ENCODE measurements at places on chromosomes 6 and 20. TPM values are rescaled to one million over a fixed set of nuclear protein-coding genes. Genes with fewer than 3 reads are reported as not detected.

- peaks cover 14% of the 10 kb centered on the region for H3K4me1 ChIP-seq
- H3K4me3 ChIP-seq, result no peak overlapping the region
- no peaks in the 10 kb centered on the region for H3K36me3 ChIP-seq
These were observed 59.9 kb downstream of the TSHZ2 start for GRCh38 chr20:53032046-53032445.

DNA sequence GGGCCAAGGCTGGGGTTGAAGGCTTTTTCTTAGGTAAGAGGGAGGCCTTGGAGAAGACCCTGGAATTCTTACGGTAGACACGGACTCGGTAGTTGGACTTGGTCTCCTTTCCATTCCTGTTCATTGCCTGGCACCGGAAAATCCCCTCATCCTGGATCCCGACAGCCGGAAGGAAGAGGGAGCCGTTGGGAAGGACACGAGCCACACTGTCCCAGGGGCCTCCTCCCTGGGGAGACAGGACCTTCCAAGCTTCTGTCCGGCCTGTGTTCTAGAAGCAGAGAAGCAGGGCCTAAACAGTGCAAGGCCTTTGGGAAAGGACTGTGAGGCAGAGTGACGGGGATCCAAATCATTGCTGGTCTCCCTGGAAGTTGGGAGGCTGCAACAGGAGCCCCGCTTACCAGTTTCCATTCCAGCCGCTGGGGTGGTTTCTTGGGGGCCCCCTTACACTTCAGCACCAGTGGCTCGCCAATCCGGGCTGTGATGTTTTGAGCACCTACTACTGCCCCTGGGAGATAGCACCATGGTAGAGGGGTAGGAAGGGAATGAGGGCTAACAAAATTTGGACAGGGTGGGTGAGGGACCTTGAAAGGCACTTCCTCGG is 470 bp downstream of the AGER start:
- H3K4me1 ChIP-seq, result peaks cover 9% of the 10 kb centered on the region
- H3K27ac ChIP-seq, result peak overlapping the region; percentile 20
- no peaks in the 10 kb centered on the region for H3K36me3 ChIP-seq
- no peak overlapping the region for H3K4me3 ChIP-seq

The GINM1 gene
- 35.7 TPM for total RNA-seq

GRCh38 chr20:62952373-62952967 is at the start of gene SLC17A9:
SLC17A9 (plus strand) TSS chr20:62952709; CDS start chr20:62952831, 122 bp downstream.
- H3K27ac ChIP-seq, result no peak within 1 kb of the TSS
- DNase-seq, result peak; percentile 79
- peaks cover 6% of the 10 kb centered on the region for H3K27me3 ChIP-seq
- H3K4me3 ChIP-seq, result peak within 1 kb of the TSS; percentile 28

- H3K36me3 ChIP-seq, result no peaks in the 10 kb centered on the region
- DNase-seq, result no peak
- H3K27ac ChIP-seq, result no peak overlapping the region
- H3K27me3 ChIP-seq, result no peaks in the 10 kb centered on the region
These were observed 63.4 kb downstream of the STXBP5 start for GRCh38 chr6:147267658-147268057.

DNA sequence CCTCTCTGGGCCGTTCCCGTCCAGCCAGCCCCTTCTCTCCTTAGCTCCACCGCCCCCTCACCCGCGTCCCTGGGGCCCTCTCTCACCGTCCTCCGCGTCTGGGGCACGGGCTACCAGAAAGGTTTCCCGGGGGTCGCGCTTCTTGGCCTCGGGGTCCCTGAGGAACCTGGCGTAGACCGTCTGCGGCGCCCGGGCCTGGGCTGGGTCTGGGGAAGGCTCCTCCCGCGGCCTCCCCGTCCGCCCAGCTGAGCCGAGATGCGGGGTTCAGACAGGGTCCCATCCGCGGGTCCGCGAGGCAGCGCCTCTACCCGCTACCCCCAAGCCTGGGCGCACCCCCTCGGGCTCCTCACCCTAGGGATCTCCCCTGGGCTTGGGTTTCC is 1.1 kb downstream of the TULP1 start:
- H3K27ac ChIP-seq, result no peak overlapping the region
- no peak overlapping the region for H3K4me3 ChIP-seq

The MICA gene
- 21.4 TPM for total RNA-seq

GRCh38 chr6:5662797-5663196 is 343.9 kb downstream of the NRN1 start:
- H3K4me3 ChIP-seq, result no peak overlapping the region
- no peak overlapping the region for H3K27ac ChIP-seq
- no peaks in the 10 kb centered on the region for H3K36me3 ChIP-seq
- no peaks in the 10 kb centered on the region for H3K27me3 ChIP-seq

- no peaks in the 10 kb centered on the region for H3K27me3 ChIP-seq
- H3K36me3 ChIP-seq, result no peaks in the 10 kb centered on the region
- H3K27ac ChIP-seq, result no peak overlapping the region
- no peak overlapping the region for H3K4me3 ChIP-seq
- DNase-seq, result no peak
These were observed 112.0 kb downstream of the LRRC1 start for GRCh38 chr6:53906842-53907241.

The C20orf202 gene
- total RNA-seq, result not detected

The FAM83C gene
- not detected for total RNA-seq

DNA sequence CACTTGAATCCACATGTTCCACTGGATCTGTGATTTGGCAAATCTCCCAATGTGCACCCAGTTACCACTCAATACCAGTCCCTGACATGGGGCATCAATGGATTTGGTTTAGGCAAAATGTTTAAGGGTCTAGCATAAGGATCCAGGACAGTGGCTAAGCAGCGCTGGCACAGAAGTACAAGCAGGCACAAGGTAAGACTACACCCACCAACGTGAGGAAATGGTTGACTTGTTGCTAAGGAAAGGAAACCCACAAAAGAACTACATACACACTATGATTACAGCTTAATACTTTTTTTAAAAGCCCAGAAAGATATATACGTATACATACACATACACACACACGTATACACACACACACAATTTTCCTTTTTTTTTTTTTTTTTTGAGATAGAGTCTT is 79.0 kb downstream of the DNAAF9 start:
- no peaks in the 10 kb centered on the region for H3K36me3 ChIP-seq
- no peak overlapping the region for H3K4me3 ChIP-seq
- DNase-seq, result no peak
- H3K27me3 ChIP-seq, result no peaks in the 10 kb centered on the region
- H3K27ac ChIP-seq, result no peak overlapping the region
- no peaks in the 10 kb centered on the region for H3K4me1 ChIP-seq

The LY6G5C gene
- not detected for total RNA-seq

DNA sequence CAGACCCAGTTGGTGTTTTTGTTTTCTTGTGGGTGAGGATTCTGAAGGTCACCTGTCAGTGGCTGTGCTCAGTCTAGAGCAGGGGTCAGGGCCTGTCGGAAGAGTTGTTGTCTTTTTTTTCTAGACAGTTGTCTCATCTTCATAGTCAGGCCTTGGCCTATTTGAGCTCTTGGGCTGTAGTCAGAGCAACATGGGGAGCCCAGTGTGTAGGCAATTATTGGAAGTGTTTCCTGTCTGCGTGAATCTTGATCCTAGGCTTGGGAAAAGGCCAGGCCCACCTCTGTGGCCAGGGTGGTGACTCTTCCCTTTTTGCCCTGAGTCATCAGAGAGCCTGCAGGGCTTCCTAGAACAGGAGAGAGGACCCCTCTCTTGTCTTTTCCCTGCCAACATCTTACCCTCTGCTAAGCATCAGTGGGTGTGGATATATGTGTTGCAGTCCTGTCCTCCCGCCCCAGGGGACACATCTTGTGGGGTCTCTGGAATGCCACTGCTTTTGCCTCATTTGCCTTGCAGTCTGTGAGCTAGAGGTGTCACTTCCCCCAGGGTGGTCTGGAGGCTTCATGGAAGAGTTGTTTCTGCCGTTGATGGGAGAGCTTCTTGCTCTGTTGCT is 11.4 kb downstream of the TJAP1 start:
- H3K4me3 ChIP-seq, result no peak overlapping the region
- no peaks in the 10 kb centered on the region for H3K36me3 ChIP-seq
- H3K27ac ChIP-seq, result no peak overlapping the region
- peaks cover 12% of the 10 kb centered on the region for H3K4me1 ChIP-seq

DNA sequence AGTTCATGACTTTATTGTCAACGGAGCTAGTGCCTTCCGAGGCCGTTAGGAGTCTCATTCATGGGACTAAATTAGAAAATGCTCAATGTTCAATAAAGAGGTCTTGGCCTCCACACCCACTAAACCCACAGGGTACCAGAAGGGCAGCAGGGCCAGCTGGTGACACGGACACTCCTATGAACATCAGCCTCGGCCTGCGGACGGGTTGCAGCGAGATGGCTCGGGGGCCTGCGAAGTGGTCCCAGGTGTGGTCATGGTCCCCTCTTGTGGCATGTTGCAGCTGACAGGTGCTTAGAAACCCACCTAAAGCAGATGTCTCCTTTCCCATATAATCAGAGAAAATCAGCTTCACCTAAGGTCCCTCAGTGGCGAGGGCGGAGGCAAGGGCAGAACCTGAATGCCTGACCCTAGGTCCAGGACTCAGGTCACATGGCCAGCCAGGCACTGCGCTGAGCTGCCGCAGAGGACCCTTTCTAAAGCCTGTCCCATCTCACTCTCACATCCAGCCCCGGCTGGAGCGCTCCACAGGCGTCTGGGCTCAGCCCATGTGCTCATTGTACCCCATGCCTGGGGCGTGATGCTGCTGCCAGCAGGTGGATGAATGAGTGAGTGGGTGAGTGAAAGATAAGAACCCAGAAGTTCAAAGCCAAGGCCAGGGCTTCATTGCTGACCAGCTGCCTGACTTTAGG is 35.8 kb downstream of the NFATC2 start:
- no peak for DNase-seq
- H3K4me1 ChIP-seq, result no peaks in the 10 kb centered on the region
- H3K27ac ChIP-seq, result no peak overlapping the region

- no peaks in the 10 kb centered on the region for H3K36me3 ChIP-seq
- H3K4me1 ChIP-seq, result no peaks in the 10 kb centered on the region
- H3K27ac ChIP-seq, result no peak overlapping the region
These were observed 86.4 kb upstream of the CBLN4 start for GRCh38 chr20:56091628-56092234.

DNA sequence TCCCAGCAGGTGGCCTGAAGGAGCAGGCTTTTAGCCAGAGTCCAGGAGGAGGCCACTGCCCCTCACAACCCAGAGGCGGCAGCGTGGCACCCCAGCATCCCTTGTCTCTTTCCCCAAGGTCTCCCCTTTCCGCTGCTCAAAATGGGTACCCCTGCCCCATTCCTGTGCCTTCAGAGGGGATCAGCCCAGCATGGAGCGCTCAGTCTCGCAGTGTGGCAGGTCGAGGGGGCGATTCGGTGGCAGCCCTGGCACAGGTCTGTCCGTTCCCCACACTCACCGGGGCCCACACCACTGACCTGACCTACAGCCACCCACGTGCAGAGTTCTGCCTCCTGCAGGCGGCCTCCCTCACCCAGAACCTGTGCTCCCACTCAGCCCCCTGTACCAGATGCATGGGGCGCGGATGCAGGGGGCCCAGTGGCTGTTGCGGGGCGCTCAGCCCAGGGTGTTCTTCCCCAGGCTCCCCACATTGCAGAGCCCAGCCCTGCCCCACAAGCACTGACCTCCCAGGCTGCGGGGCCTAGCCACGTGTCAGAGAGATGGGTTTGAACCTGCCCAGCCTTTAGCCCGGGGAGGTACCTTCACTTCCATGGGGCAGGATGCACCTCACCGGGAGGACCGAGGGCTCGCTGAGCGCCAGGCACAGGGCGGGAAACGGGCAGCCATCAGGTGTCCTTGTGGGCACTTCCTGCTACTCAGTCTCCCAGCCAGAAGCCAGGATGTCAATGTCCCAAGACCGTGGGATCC is 41.8 kb downstream of the DSTN start:
- H3K27me3 ChIP-seq, result no peaks in the 10 kb centered on the region
- H3K27ac ChIP-seq, result no peak overlapping the region
- no peak overlapping the region for H3K4me3 ChIP-seq
- no peaks in the 10 kb centered on the region for H3K36me3 ChIP-seq

DNA sequence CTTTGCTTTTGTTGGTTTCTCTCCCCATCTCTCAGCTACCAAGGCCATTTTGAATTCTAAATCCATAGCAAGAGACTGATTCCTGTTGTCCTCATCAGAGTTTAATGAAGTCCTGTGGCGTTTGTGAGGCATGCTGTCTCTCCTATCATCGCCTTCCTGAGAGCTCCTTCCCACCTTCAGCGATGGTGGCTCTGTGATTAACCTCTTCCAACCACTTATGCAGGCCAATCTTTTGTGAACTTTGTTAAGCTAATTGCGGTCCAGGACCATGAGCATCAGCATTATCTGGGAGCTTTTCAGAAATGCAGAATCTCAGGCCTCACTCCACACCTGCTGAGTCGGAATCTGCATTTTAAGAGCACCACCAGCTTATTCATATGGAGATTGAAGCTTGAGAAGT is 272.5 kb upstream of the CDYL start:
- DNase-seq, result no peak
- no peaks in the 10 kb centered on the region for H3K27me3 ChIP-seq
- H3K4me3 ChIP-seq, result no peak overlapping the region
- H3K4me1 ChIP-seq, result no peaks in the 10 kb centered on the region
- H3K36me3 ChIP-seq, result no peaks in the 10 kb centered on the region
- no peak overlapping the region for H3K27ac ChIP-seq

DNA sequence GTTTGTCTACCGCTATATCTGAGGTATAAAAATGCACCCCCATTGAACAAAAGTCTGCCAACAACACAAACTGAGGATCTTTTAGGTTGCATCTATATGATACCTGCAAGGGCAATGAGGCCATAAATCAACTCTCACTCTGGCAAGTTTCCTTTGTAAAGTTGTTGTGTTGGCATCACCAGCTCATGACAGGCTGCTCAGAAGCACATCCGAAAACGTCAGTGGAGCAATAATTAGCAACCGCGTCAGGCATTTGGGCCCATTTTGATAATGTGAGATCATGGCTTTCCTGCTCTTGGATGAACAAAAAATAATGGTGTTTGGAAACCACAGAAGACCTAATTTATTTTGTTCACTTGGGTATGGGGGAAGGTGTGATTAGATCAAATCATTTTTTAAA is 12.0 kb upstream of the SLC22A3 start:
- H3K4me1 ChIP-seq, result no peaks in the 10 kb centered on the region
- no peak for DNase-seq
- no peaks in the 10 kb centered on the region for H3K36me3 ChIP-seq
- H3K27me3 ChIP-seq, result no peaks in the 10 kb centered on the region

GRCh38 chr6:47043286-47043685 is 1.2 kb upstream of the ADGRF1 start:
- H3K36me3 ChIP-seq, result no peaks in the 10 kb centered on the region
- H3K27me3 ChIP-seq, result no peaks in the 10 kb centered on the region
- H3K4me1 ChIP-seq, result peaks cover 7% of the 10 kb centered on the region

GRCh38 chr6:30136570-30137286 is 788 bp downstream of the TRIM40 start:
- H3K27me3 ChIP-seq, result peaks cover 64% of the 10 kb centered on the region
- H3K4me1 ChIP-seq, result no peaks in the 10 kb centered on the region
- H3K36me3 ChIP-seq, result no peaks in the 10 kb centered on the region
- H3K27ac ChIP-seq, result no peak overlapping the region
- H3K4me3 ChIP-seq, result no peak overlapping the region

The SALL4 gene
- total RNA-seq, result 274 TPM

GRCh38 chr6:37393381-37393929 is 39.6 kb upstream of the CMTR1 start:
- DNase-seq, result no peak
- H3K27ac ChIP-seq, result no peak overlapping the region
- H3K36me3 ChIP-seq, result no peaks in the 10 kb centered on the region
- no peaks in the 10 kb centered on the region for H3K27me3 ChIP-seq

GRCh38 chr20:35640724-35641123 is 24.0 kb downstream of the CPNE1 start:
- peaks cover 8% of the 10 kb centered on the region for H3K4me1 ChIP-seq
- no peaks in the 10 kb centered on the region for H3K36me3 ChIP-seq
- no peak overlapping the region for H3K4me3 ChIP-seq
- DNase-seq, result no peak
- H3K27me3 ChIP-seq, result no peaks in the 10 kb centered on the region
- no peak overlapping the region for H3K27ac ChIP-seq

The COL10A1 gene
- total RNA-seq, result not detected

The CCR6 gene
- not detected for total RNA-seq

The CCN6 gene
- total RNA-seq, result not detected

Measured in neural progenitor cell (in vitro differentiated cells).